ENCODE measurements at places on chromosomes 5 and 9.

DNA sequence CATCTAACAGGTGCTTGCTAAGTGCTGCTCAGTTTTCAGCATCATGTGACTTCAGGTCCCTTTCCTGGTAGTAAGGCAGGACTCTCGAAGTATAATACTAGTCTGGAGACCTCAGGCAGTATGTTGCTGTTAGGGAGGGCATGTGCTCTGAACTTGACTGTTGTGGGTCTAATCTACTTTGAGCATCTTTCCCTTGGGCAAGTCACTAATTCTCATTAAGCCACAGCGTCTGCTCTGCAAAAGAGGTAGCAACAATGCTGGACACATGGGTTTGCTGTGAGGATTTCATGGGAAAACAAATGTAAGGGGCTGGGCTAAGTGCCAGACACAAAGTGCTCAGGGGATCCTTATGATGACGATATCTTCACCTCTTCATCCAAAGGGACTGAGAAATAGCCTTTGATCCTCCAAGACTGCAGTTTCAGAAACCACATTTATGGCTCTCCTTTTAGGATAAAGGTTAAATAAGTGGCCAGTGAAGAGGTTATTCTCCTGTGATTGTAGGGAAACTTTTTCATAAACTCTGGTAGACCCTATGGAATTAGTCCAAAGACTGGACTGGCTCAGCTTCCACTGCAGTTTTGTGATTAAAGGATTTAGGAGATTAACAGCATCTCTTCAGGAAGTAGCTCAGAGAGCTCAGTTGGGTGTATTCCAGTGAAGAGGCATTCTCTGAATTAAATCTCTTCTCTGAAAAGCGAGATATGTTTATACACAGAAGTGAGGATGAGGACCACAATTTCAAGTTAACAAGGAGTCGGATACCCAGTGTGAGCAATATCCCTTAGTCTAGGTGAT is 216.6 kb downstream of the SGCD start:
- no peak for DNase-seq

- no peak for DNase-seq
Measured at GRCh38 chr9:113649855-113650206, 186.3 kb downstream of the RGS3 start.

DNA sequence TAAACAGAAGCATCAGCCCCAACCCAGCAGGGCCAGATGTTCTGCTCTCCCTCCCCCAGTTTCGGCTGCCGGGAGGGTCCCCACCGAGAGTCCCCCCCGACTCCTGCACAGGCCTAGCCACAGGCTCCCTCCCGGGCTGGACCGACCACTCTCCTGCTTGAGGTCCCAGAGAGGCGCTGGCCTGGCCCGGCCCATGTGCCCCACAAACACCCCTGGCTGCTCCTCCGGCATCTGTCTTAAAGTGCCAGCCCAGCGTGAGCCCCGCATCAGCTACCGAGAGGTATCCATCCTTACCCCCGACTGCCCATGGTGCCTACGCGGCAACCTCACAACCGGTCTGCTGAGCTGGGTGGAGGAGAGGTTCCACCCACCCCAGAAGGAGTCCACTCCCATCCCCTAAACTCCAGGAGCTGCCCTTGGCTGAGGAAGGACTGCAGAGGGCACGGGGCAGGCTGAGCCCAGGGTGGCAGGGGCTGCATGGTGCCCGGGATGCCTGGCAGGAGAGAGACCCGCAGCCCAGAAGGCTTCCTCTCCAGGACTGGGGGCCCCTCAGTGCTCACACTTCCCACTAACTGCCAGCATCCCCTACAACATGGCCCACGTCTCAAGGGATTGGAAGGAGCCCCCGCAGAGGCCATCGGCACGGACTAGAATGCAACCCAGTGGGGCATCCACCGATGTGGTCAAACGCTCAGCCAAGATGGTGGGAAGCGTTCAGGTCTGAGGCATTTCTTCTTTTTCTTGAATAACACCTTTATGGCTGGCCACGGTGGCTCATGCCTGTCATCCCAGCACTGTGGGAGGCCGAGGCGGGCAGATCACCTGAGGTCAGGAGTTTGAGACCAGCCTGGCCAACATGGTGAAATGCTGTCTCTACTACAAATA is 15.6 kb upstream of the EGFL7 start:
- no peak for DNase-seq

GRCh38 chr5:43635374-43635773 is 32.4 kb downstream of the NNT start:
- DNase-seq = no peak

DNA sequence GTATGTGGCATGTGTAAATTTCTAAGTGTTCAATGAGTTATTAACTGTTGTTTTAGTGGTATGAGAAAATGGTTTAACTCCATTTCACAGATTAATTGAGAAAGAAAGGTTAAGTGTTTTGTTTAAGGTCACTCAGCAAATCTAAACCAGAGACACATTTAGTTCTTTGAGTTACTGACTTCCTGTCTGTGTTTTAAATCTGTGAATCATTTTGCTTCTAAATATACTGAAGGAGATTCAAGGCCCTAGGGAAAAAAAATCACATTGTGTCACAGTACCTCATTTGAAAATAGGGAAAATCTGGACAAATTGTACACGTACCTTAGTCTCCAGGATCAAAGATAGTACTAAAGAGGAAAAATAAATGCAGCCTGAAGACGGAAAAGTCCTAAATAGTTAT is 368.2 kb downstream of the TMEM161B start:
- DNase-seq = no peak

- no peak for DNase-seq
Measured at GRCh38 chr5:142208777-142209312, 100.3 kb downstream of the NDFIP1 start.

- DNase-seq = peak; percentile 27
Measured at GRCh38 chr5:74639807-74640449, 600 bp downstream of the ENC1 start.

GRCh38 chr9:86354818-86355309 is 654 bp upstream of the TUT7 start:
- DNase-seq = no peak

- no peak for DNase-seq
Measured at GRCh38 chr9:105832096-105832710, 137.9 kb downstream of the TMEM38B start.

GRCh38 chr9:113562653-113563381 is 99.3 kb downstream of the RGS3 start:
- no peak for DNase-seq

DNA sequence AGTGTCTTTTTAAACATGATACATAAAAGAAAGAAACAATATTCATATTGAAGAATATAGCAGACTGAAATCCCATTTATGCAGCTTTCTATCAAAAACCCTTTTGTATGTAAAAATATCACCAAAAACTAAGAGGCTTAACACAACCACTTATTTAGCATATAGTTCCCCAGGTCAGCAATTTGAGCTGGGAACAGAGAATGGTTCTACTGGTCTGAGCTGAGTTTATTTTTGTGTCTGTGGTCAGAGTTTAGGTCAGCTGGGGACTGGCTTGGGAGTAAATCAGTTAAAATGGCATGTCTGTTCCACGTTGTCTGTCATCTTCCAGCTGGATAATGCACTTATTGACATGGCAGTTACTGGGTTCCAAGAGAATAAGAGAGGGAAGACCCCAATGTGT is 165.0 kb downstream of the TMEM232 start:
- no peak for DNase-seq

DNA sequence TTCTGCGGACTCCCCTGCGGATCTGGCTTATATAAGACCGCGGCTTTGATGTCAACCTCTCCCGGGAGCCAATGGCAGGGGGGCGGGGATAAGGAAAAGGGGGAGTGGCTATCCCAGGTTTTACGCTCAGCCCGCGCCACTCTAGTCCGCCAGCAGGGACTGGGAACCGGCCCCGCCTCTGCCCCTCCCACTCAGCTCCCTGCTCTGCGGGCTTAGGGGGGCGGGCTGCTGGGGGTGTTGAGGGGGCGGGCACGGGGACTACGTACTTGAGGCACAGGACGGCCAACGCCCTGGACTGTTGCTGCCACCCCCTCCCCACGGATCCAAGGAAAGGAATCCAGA is at the start of gene HAND1:
HAND1 (minus strand) TSS at position 4 of the 342 bp plus-strand sequence. CDS start 219 bp downstream, outside the sequence.
- no peak for DNase-seq

DNA sequence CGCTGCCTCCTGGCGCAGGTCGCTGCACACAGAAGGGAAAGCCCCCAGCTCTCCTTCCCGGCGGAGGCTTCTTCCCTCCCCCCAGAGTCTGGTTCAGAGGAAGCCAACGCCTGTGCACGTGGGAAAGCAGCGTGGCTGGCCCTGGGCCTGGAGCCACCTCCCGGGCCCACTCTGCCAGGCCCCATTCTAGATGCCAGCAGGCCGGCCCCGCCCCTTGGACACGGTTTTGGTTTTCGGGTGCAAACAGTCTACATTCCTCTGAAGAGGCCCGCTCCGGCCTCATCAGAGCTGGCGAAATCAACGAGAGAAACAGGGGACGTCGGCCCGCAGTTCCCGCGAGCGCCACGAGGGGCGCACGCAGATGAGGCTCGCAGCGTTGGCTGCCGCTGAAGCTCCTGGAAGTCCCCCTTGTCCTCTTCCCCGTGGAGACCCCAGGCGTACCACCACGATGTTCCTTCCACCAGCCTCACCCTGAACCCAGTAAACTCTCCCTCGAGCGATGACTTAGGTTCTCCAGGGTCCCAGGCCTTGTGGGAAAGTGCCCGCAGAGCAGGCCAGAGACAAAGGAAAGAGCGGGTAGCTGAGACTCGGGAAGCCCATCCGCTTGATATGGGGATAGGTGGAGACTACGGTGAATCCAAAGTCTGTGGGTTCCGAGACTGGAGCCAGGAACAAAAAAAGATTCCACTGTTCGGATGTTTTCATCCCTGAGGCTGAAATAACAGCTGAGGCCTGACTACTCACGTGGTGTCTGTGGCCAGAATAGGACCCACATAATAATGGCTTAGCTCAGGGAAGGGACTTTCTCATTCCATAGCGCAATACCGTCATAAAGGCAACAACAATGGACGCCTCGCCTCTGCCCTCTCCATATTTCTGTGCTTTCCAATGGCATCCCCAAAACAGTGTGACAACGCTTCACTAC is 64.2 kb downstream of the KLF4 start:
- peak; percentile 25 for DNase-seq

- no peak for DNase-seq
Measured at GRCh38 chr5:138469540-138470321, 4.5 kb downstream of the EGR1 start.

DNA sequence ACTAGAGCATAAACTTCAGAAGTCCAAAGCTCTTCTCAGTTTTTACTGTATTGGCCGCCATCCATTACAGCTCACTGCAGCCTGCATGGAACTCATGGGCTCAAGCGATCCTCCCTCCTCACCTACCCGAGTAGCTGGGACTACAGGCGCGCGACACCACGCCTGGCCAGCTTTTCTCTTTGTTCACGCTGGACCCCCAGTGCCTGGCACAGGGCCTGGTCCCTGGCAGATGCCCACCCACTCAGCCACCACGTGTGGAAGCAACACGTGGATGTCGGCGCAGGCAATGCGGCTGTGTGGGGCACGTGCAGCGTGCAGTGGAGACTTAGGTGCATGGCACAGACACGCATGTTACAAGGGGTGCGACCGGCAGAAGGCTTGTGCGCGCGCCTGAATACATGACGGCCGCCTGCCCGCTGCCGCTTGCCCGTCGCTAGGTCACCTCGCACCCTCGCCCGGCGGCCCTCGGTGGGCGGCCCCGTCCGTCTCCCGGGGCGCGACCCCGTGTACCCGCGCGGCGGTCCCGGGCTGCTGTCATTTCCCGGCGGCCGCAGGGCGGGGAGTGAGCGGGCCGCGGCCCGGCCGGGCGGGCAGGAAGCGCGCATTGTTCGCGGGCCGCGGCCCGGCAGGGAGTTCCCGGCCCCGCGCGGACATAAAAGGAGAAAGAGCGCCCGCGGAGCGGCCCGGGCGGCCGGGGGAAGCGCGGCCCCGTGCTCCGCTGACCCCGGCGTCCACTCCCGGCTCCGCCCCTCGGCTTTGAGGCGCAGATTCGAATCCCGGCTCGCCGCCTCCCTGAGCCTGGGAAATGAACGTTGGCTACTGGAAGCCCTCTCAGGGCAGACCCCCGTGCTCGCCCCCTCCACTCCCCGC is 24.1 kb upstream of the PTGS1 start:
- peak; percentile 39 for DNase-seq

GRCh38 chr9:135960411-135961276 is 529 bp downstream of the UBAC1 start:
- no peak for DNase-seq

DNA sequence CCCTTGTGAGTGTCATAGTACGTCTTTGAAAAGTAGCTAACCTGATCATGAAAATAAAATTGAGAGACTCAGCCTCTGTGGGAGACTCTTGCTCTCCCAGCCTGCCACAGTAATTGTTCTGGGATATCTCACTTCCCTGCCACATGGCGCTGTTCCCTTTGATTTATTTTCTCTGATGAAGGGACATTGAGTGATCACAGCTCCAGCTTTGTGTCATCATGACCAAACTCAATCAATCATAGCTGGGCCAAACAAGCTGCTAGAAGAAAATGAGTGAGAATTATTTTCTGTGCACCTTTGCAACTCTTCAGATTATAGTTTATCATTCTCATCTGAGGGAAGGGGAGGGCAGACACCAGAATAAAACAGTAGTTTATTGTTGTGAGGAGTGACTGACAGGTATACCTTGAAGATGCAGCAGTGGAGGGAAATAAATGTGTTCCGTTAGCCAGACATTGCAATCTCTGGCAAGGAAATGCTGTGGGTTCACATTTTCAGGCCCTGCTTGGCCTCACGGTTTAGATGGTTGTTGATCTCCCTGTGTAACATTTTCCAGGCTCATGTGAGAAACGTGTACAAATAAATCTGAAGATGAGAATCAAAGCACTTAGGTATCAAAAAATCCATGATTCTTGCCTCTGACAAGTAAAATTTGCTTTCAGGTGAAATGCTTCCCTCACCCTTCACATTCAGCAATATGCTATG is 174.7 kb upstream of the FBXL17 start:
- DNase-seq = no peak

DNA sequence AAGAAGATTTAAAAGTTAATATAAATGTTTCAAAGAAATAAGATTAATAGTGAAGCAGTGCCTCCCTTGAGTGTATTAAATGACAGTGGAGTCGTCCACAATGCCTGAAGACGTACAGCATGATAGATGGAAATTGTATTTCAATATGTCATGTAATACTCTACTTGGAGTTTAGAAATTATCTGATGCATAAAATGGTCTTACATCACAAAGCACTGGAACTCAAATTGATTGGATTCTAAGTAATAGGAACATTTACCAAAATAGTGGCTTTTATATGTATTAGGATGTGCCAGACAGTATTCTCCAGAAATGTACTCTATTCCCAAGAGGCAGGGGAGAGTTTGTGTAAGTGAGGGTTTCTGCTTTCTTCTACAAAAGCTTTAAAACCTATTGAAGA is 49.4 kb downstream of the CDH10 start:
- DNase-seq = no peak

DNA sequence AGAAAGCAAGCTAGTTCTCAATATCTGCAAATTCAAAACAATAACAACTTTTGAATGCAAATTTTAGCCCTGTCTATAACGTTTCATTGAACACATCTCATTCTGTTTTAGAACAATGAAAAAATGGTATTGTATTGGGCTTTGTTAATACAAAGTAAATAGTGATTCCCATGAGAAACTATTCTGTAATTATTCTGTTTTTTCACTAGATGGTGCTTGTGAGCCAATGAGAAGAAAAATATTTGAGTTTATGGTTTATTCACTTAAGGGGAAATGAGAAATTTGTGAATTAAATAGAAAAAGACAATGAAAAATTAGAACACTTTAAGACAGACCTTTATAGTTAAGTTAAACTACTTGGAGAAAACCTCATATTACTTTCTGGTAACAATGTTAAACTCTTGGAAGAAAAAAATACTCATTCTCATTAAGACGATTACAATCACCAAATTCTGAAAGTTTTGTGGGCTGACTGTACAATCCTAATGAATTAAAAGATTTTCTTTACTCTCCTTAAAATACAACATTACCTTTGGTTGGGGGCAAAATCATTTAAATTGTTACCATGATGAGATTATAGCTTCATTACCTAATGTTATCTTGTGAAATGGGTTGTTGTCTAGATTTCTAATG is 127.0 kb downstream of the NNT start:
- DNase-seq = no peak
